Activated naive CD4-positive, alpha-beta T cell treated with anti-CD3 and anti-CD28 coated beads, Interleukin-2, amount 10 ng/mL, durations not matched to agents 5 hours and 36 hours (primary cell): ENCODE measurements at places on chromosomes 6 and 20. TPM values are rescaled to one million over a fixed set of nuclear protein-coding genes. Genes with fewer than 3 reads are reported as not detected.

Gene SRF
- 38.7 TPM for total RNA-seq

Gene MEI4
- not detected for total RNA-seq

Gene CTNNBL1
- total RNA-seq = 58.0 TPM

Gene CFAP206
- not detected for total RNA-seq

Gene TMEM151B
- total RNA-seq = not detected

Gene ATP9A
- total RNA-seq = 0.20 TPM

Gene TOX2
- 0.55 TPM for total RNA-seq

Gene ZNF76
- 39.6 TPM for total RNA-seq

Gene GRIK2
- not detected for total RNA-seq

Gene TBXT
- total RNA-seq = not detected

Gene REM1
- total RNA-seq = not detected

Gene TAF11
- total RNA-seq = 25.3 TPM

Gene CALHM5
- not detected for total RNA-seq

Gene ACSS2
- 64.8 TPM for total RNA-seq

Gene ADGRF1
- not detected for total RNA-seq

Gene UFL1
- 24.6 TPM for total RNA-seq

Gene SLC12A5
- 0.17 TPM for total RNA-seq

Gene RHAG
- not detected for total RNA-seq

Gene SPATA25
- total RNA-seq = 2.5 TPM

Gene RSPH9
- not detected for total RNA-seq

Gene CST7
- 51.6 TPM for total RNA-seq

Gene SNX14
- 43.6 TPM for total RNA-seq

Gene DEFB113
- not detected for total RNA-seq

Gene SHLD1
- 10.0 TPM for total RNA-seq

Gene FAM83C
- not detected for total RNA-seq

Gene BFSP1
- 0.53 TPM for total RNA-seq

Gene NUS1
- 28.7 TPM for total RNA-seq
